ENCODE measurements at places on chromosomes 7 and 10.

- DNase-seq, result no peak
Measured at GRCh38 chr10:70537398-70538194, 59.0 kb downstream of the PALD1 start.

- DNase-seq, result no peak
Measured at GRCh38 chr10:33706746-33707145, 372.3 kb upstream of the NRP1 start.

- no peak for DNase-seq
Measured at GRCh38 chr7:7653593-7654187, 13.1 kb downstream of the UMAD1 start.

DNA sequence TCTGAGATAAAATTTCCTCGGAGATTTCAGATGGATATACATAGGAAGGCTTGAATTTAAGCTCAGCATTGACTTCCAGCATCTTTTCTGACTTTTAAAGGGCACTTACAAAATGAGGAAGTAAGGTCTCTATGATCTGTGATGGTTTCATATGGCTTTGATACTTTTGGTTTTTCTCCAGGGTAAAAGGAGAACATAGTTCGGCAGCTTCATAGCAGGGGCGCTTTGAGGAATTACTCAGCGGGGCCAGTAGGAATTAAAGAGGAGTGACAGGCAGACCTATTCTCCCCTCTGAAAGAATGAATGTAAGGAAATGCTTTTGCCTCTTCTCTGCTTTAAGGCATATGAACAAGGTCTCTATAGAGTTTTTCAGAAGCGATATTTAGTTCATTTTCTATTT, 80.0 kb upstream of the PCDH15 start:
- no peak for DNase-seq

- DNase-seq, result peak; percentile 64
Measured at GRCh38 chr7:80312139-80312661, 177.6 kb downstream of the GNAI1 start.

GRCh38 chr10:43126759-43127424, 11.4 kb upstream of the CSGALNACT2 start:
- no peak for DNase-seq

GRCh38 chr10:61613665-61614064, 49.1 kb upstream of the CABCOCO1 start:
- no peak for DNase-seq

DNA sequence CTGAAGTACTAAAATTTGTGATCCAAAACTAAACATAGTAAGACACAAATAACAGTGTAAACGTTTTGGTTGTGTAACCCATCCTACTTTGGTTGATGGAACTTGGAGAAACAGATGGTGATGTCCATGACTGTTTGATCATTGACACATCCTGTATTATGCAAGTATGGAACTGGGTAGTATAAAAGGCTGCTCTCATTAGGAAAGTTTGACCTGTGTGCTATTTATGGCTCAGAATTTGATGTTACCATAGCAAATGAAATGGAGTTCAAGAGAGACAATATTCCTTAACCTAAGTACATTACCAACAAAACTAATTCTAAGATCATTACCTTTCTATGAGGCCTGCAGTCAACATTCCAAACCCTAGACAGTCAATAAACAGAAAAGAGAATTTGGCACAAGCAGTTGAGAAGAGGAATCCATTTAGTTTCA, 39.9 kb downstream of the DKK1 start:
- DNase-seq, result no peak

DNA sequence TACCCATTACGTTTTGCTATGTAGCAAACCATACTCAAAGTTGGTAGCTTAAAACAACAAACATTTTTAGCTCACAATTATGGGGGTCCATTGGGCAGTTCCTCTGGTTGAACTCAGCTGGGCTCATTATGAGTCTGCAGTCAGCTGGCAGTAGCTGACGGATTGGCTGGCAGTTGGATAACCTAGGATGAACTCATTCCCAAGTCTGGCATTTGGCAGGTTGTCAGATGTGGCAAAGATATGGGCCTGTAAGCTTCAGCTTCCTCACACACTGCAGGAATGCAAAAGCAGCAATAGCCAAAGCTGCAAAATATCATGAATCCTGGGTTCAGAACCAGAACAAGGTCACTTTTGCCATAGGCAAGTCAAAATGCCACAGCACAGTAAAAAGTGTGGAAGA, 412.2 kb upstream of the SORCS1 start:
- no peak for DNase-seq

GRCh38 chr7:130921391-130922180, 187.6 kb upstream of the KLF14 start:
- peak; percentile 31 for DNase-seq

- DNase-seq, result no peak
Measured at GRCh38 chr7:55260676-55261385, 104.3 kb upstream of the LANCL2 start.

GRCh38 chr10:101260764-101261481, 31.7 kb upstream of the LBX1 start:
- DNase-seq, result no peak

DNA sequence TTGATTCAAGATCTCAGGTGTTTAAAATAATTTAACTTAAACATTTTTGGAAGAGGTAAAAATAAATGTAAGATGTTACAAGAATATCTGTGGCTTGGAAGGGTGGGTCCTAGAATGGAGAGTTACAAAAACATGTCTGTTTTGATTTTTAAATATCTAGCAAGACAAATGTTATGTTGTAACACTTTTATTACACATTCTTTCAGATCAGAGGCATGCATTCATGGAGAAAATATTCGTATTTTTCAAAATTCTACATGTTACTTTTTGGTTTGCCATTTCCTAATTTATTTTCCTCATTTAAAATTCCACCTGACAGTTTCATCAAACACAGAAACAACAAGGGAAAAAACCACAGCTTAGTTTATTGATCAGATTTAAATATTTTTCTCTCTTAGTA, 10.0 kb downstream of the WBP1L start:
- DNase-seq, result no peak

GRCh38 chr10:129467359-129468064, 471 bp downstream of the MGMT start:
- no peak for DNase-seq

DNA sequence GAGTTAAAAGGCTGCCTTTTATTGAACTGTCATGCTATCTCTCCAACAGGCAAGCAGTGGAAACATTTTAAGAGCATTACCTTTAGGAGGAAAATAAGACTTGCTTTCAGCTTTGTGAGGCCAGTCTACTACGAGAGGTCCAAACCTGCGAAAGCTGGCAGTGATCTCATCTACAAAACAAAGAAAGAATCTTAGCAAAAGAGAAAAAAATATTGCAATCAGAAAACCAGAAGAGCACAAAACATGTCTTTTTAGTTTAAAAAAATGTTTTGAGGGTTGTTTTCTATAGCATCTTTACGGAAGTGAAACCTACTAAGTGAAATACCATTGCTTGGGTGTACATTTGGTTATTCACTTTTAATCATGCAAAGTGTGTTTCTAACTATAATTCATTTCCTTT, 147.9 kb downstream of the CPEB3 start:
- DNase-seq, result no peak

DNA sequence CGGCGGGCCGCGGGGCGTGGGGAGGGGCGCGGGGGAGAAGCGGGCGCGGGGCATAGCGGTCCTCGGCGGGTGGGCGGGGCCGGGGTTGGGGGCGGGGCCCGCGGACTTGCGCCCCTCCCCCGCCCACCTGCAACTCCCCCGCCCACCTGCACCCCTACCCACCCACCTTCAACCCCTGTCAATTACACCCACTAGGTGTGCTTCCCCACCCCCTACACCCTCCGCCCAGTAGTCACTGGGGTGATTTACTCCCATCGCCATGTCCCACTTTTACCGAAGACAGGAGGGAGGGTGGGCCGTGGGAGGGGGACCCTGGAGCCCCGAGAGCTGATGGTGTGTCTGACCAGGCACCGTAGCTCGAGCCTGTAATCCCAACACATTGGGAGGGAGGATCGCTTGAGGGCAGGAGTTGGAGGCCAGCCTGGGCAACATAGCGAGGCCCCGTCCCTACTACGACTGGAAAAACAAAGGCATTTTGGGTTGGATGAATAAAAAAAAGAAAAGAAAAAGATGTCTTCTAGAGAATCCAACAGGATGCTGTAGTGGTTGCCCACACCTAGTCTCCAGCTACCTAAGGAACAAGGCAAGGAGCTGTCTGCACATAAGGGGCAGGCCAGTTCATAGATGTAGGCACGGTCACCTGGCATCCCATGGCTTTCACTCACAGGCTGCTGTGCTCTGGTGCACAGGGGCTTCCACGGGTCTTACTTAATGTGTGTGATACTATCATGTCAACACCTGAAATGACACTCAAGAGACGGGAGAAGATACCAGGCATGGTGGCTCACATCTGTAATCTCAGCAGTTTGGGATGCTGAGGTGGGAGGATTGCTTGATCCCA, 761 bp downstream of the KCTD7 start:
- DNase-seq, result peak; percentile 52

DNA sequence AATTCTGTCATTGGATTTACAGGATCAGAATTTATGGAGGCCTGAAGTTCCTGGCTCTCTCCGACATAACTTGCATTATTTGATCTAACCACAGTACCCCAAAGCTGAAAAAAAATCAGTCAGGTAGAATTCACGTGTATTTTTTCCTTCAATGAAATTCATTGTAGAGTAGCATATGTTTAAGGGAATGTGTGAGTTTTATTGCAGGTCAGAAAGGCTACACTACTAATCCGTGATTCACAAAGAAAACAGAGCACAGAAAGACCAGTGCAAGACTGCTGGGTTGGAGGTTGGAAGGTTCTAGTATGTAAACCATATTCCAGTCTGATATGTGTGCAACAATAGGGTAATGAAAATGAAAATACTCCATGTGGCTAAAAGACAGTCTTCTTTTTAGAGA, 247.0 kb upstream of the FERD3L start:
- DNase-seq, result no peak

- no peak for DNase-seq
Measured at GRCh38 chr7:151551820-151552219, 32.1 kb upstream of the RHEB start.

- DNase-seq, result no peak
Measured at GRCh38 chr10:101219946-101220451, 9.3 kb downstream of the LBX1 start.

DNA sequence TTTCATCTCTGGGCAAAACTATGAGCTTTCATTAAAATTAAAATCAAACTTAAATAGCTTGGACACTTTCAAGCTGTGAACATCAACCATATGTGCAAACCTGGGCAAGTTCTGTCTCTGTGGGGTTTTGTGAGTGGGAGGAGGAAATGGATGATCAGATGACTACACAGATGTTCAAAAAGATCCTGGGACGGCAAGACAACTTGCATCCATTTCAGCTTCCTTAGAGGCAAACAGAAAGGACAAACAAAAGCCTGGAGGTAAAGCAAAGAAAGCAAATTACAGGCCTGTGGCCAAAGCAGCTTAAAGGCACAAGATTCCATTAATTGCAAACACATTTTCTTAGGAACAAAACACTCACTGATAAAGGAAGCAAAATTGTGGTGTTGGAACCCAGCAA, 222.2 kb downstream of the NEBL start:
- DNase-seq, result no peak

DNA sequence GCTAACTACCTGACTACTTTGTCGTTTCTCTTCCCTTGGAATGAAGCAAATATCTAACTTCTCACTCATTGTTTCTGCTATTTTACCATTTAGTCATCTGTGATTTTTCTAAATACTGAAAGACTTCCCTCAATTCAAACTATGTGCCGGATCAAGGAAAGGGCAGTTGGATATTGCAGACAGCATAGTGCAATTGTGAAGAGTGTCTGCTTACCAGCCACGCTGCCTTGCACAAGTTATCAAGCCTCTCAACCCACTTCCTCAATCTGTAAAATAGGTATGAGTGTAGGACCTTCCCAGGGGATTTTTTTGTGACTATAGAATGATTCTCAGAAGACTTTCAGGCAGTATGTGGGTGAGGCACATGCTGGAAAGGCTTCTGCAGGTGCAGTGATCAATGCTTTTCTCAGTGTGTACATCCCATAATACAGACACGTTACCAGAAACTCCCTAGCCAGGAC, 54.3 kb downstream of the EGFR start:
- no peak for DNase-seq

DNA sequence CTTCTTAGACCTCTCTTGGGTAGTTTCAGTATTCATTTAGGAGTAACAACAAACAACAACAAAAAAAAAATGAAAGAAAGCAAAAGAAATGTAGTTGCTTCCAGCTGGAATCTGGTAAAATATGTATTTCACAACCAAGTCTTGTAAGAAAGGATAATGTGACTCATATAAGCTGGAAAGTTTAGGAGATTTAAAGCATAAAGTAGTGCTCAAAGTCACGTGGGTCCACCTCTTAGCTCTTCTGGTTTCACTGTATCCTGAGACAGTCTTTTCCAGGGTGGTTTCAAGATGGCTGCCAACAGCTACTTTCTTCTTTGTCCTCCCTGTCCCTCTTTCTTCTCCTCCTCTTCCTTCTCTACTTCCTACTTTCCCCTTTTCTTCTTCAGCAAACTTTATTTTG, 69.5 kb upstream of the CDK13 start:
- DNase-seq, result no peak

DNA sequence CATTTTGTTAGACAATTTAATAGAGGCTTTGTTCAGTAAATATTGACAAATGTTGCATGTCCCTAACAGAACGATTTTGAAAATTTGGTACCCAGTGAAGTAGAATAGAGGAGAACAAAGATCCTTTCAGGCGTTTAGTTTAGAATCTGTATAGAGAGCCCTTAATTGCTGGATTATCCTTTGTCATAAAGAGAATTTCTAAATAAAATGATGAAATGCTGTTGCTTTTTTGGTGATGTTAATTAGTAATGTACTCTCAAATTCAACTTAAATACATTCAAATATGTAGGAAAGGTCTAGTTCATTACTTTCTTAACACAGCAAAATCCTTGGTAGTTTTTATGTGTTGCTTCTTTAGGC, 1.2 kb downstream of the LUC7L2 start:
- DNase-seq, result no peak

DNA sequence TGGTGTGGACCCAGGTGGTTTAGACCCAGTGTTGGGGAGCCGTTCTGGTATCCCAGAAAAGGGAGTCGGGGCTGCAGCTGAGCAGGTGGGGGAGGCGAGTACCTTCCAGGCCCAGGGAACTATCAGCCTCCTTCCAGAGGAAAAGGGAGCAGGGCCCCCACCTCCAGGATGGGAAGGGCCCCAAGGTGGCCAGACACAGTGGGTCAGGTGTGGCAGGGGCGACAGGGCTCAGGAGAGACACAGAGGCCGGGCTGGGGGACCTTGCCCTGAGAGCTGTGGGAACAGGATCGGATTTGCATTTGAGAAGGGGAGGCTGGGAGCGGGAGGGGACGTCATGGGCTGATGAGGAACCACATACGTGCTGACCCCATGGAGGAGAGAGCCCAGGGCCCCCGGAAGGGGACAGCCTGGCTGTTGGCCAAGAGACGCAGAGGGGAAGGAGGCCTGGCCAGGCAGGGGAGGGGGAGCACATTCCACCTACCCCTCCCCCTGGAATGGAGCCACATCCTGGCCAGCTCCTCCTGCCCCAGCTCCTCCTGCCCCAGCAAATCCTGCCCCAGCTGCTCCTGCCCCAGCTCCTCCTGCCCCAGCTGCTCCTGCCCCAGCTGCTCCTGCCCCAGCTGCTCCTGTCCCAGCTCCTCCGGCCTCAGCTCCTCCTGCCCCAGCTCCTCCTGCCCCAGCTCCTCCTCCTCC, 9.7 kb upstream of the TTYH3 start:
- DNase-seq, result no peak
